ENCODE measurements at places on chromosomes 7 and 10. TPM values are rescaled to one million over a fixed set of nuclear protein-coding genes. Genes with fewer than 3 reads are reported as not detected.
A peak's percentile ranks its signal among the peaks of the same experiment; 100 is the strongest.

Gene HPSE2
- not detected for polyA plus RNA-seq

GRCh38 chr10:34589275-34589674 lies 225.8 kb downstream of the PARD3 start:
- H3K36me3 ChIP-seq = no peaks in the 10 kb centered on the region
- no peaks in the 10 kb centered on the region for H3K27me3 ChIP-seq
- H3K4me3 ChIP-seq = no peak overlapping the region
- H3K27ac ChIP-seq = no peak overlapping the region
- peaks cover 28% of the 10 kb centered on the region for H3K4me1 ChIP-seq
- DNase-seq = no peak

DNA sequence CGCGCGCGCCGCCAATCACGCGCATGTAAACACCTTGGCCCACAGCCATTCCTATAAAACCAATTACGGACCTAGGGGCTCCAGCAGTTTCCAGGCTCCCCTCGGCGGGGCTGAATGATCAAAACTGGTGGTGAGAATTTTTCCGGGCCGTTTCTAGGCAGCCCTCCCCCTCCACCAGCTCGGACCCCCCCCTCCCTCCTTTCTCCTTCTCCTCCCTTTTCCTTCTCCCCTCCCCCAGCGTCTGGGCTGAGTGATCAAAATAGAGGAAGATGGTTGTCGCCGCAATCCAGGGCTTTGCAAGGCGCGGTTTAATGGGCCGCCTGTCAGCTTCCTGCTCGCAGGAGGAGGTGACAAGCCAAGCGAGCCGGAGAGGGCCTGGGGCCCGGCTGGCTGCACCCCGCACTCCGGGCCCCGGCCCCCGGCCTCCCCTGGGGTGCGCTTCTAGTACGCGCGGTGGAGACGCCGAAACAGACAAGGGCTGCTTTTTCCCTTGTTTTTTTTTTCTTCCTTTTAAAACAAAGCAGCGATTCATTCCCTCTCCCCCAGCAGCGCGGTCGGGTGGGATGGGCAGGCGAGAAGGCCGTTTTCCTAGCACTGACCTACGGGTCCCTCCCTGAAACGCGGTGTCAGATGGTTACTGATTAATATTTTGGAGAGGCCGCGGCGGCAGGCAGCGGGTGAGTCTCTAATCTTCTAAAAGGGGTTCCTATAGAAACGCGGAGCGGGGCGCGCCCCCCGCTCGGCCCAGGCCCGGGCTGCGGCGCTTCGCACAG lies 528 bp upstream of the TNRC18 start:
- no peak for DNase-seq
- H3K4me1 ChIP-seq = peaks cover 6% of the 10 kb centered on the region
- no peaks in the 10 kb centered on the region for H3K27me3 ChIP-seq
- peak overlapping the region; percentile 99 for H3K4me3 ChIP-seq
- H3K36me3 ChIP-seq = no peaks in the 10 kb centered on the region
- H3K27ac ChIP-seq = peak overlapping the region; percentile 97

DNA sequence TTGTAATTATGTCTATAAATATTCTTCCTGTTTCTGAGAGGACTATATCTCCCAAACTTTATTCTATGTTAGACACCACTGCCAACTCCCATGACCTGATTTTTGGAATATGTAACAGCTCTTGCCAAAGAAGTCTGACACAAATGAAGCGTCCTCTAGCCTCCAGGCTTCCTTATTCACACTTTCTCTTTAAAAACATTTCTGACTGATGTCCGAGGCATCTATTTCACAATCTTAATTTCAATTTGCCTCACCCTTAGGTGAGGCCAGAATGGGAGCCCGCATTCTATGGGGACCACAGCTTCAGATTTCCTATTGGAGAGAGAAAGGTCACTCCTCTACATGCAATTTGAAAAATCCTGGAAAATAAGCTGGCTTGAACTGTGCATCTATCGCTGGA lies 873.2 kb downstream of the GATA3 start:
- no peak overlapping the region for H3K4me3 ChIP-seq
- no peaks in the 10 kb centered on the region for H3K4me1 ChIP-seq
- no peak for DNase-seq
- H3K27ac ChIP-seq = no peak overlapping the region
- no peaks in the 10 kb centered on the region for H3K36me3 ChIP-seq
- H3K27me3 ChIP-seq = no peaks in the 10 kb centered on the region

Data from SK-N-SH (cell line).